ENCODE measurements at places on chromosomes 2 and 18.

DNA sequence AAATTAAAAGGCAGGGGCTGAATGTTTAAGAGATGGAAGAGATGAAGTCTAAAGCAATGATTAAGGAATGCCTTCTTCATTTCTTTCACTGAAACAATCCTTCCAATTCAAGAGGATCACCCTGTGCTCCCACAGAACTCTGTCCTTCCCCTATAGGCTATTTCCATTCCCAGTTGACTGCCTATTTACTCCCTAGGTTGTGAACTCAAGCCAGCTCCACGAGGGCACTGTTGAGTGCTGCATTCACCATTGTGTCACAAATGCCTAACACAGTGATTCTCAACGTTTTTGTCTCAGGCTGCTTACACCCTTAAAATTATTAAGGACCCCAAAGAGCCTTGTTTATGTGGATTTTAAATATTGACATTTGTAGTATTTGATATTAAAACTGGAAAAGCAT, 112.4 kb downstream of the AOX1 start:
- DNase-seq = no peak

- DNase-seq = no peak
These were observed 672.1 kb upstream of the FANCL start for GRCh38 chr2:58913082-58913726.

DNA sequence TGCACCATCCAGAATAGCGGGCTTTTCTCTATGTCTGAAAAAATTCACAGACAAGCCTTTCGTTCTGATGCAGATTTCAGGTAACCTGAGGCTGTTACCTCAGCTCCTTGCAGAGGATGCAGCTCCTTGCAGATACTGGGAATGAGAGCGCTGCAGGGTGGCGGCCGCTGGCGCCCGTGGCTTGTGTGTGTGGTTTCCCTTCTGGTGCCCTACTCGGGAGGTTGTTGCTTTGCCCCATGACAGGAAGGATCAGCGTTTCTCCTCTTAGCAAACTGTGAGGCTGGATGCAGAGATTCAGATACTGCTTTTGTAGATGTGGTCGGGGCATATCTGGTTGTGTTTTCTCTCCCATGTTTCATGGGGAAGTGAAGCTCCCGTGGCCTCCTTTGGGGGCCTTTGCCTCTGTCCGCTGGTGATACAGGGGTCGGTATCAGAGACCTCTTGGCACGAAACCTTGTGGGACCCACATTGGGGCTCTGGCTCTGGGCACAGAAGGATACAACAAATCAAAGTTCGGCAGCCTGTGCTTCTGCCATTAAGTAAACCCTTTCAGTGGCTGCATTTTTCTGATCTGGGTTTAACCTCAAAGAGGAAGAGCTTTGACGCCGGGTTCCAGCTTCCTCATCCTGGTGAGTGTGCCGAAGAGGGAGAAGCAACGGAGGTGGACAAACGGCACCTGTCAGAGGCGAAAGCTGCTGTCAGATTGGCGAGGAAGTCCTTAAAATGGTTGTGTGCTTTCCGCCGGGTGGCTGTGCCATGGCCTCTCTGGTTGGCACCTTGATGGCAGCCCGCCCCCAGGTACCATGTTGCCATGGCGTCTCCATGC, 127.8 kb downstream of the MBP start:
- DNase-seq = no peak

GRCh38 chr2:44708661-44709000, 232.9 kb upstream of the SIX3 start:
- DNase-seq = no peak

- DNase-seq = no peak
These were observed 69.7 kb upstream of the NCK2 start for GRCh38 chr2:105674859-105675541.

GRCh38 chr2:46306330-46306751, 9.1 kb downstream of the EPAS1 start:
- no peak for DNase-seq

DNA sequence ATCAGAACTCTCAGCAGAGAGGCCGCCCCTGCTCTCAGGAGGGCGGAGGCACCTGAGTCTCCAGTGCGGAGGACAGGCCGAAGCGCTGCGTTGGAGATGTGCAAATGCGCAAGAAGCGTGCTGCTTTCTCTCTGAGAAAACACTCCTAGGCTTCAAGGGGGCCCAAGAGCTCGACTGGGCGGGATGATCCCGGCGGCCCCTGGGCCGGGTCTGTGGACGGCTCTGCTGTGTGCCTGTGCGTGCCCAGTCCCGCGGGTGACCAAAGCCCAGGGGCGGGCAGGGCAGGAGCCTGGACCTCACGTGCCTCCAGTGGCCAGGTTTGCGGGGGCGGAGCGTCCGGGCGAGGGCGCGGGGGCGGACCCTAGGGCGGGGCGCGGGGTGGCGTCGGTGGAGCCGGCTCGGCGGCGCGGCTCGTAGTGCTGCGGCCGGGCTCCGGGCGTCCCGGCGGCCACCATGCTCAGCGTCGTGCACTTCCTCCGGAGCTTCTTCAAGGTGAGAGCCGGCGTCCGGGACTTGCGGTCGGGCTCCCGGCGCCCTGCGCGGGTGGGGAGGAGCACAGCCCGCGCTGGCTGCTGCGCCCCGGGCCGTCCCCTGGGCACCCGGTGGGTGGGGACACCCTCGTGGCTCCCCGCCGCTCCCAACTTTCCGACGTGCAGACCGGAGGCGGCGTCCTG, at the start of gene ARHGEF4:
ARHGEF4 (plus strand) TSS at position 414 of the 674 bp plus-strand sequence; CDS start at position 454, 40 bp downstream.
- peak; percentile 76 for DNase-seq

- DNase-seq = no peak
These were observed 167.0 kb upstream of the ZC3H15 start for GRCh38 chr2:186319105-186319504.

- DNase-seq = no peak
These were observed 179.0 kb downstream of the BARD1 start for GRCh38 chr2:214630402-214631045.

DNA sequence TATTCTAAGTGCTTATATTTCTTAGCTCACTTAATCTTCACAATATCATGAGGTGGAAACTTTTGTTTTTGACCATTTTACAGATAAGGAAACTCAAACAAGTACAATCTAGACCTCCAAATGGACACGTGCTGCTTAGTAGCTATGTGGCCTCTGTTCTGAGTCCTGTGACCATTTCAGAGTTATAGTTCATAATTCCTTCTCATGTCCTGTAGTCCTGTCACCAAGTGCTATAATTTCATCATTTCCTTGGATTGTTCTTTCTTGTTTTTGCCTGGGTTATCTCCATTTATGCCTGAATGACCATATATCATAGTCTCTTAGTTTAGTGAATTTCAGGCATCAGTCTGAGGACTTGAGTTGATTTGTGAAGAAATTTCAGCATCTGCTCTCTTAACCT, 91.7 kb downstream of the NUP35 start:
- no peak for DNase-seq

- DNase-seq = peak; percentile 81
These were observed 50.2 kb downstream of the TEX44 start for GRCh38 chr2:231642631-231643494.

GRCh38 chr2:233476063-233476410, 90.5 kb downstream of the USP40 start:
- no peak for DNase-seq

GRCh38 chr2:107685421-107685986, 141.2 kb upstream of the RGPD4 start:
- DNase-seq = no peak

GRCh38 chr2:74488643-74489481, 6.0 kb downstream of the TTC31 start:
- DNase-seq = no peak

DNA sequence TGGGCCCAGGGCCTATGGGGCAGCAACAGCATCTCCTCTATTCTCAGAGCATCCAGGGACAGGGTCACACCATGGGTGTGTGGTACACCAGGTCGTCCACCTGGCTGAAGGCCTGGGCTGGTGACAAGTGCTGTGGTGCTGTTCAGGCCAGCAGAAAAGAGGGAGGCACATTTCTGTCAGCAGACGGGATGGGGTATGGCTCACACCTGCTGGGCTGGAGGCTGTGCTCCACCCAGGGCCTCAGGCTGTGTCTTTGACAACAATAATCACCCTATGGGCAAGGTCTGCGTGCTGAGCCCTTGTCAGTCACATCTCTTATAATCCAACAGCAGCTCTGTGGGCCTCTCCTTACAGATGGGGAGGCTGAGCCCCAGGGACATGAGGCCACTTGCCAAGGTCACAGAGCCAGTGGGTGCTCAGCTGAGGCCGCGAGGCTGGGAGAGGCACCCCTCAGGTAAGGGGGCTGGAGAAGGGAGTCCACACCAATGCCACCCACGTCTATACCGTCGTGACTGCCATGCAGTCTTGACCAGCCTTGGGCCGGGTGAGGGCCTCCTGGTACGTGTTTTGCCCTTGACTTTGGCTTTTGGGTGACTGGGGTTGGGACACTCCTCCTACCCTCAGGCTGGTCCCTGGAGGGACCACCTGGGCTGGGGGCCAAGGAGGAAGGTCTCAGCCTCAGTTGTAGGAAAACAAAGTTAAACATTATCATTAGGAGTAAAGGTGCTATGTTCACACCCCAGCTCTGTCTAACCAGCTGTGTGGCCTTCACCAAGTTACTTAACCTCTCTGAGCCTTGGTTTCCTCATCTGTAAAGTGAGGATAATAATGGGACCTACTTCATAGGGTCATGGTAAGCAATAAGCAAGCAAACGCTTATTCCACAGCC, 5.6 kb upstream of the HS6ST1 start:
- DNase-seq = no peak

- peak; percentile 52 for DNase-seq
These were observed 7.8 kb upstream of the ARHGAP25 start for GRCh38 chr2:68726608-68727367.

DNA sequence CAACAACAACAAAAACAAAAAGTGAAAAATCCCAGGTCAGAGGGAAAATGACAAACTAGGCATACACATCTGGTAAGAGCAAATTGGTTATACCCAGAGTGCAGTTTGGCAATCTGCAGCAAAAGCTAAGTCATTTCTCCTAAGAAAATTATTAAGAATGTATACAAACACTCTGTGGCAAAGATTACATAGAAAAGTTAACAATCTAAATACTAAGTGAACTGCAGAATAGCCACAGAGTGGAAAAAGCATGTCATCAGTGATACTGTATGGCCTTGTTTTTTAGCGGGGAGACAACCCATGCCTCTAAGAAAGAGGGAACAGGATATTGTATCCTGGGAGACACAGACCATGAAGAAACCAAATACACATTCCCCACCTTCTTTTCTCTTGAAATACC, 136.0 kb upstream of the ITGB6 start:
- DNase-seq = no peak

GRCh38 chr2:80252294-80252986, 52.1 kb downstream of the LRRTM1 start:
- DNase-seq = no peak

DNA sequence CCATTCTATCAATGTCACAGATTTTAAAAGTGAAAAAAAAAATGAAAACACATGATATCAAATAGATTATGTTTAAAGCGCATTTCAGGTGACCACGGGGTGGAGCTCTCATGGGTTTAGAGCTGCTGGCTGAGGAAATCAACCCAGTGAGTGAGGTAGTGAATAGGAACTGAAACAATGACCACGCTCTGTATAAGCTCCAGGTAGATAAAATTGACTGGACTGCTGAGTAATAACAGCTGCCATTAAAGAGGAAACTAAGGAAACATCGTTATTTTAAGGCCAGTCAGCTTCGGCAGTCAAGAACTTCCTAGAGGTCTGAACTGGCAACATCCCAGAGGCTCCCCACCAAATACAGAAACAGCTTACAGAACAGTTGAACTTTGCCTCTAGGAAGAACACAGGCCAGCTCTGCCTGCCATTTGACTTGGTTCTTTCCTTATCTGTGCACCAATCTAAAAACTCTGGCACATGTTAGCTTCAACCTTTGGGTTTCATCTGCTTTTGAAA, 185.9 kb downstream of the PDE1A start:
- DNase-seq = peak; percentile 67

DNA sequence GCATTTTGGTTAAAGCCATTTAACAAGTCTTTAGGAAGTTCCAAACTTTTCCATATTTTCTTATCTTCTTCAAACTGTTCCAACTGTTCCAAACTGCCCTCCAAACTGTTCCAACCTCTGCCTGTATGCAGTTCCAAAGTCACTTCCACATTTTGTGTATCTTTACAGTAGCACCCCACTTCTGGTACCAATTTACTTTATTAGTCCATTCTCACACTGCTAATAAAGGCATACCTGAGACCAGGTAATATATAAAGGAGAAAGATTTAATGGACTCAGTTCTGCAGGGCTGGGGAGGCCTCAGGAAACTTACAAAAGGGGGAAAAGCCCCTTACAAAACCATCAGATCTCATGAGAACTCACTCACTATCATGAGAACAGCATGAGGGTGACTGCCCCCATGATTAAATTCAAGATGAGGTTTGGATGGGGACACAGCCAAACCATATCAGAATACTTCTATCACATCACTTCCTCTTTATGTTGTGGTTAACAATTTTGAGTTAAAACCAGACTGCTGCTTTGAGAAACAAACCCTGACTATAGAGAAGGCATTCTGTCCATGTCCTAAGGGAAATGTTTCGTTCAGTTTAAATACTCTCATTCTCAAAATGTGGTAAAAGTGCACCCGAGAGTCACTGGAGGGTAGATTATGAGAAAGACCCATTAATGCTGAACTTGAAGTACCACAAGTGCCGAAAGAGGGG, 11.0 kb downstream of the IL18R1 start:
- peak; percentile 37 for DNase-seq

DNA sequence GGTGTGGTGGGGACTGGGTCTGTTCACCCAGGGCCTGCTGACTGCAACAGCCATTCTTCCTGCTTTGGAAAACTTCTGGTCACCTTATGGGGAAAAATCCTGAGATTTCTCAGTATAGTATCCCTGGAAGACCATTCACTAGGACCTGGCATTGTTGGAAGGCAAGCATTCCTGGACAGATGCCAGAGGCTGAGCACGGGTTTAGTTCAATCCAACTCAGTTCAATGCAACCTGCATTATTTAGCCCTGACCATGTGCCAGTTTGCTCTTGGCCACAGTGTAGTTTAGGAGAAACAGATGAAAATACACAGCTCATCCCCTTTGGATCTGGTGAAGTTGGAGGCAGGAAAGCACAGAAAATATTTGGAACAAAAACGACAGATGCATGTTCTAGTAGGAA, 95.9 kb downstream of the LPIN1 start:
- DNase-seq = no peak

DNA sequence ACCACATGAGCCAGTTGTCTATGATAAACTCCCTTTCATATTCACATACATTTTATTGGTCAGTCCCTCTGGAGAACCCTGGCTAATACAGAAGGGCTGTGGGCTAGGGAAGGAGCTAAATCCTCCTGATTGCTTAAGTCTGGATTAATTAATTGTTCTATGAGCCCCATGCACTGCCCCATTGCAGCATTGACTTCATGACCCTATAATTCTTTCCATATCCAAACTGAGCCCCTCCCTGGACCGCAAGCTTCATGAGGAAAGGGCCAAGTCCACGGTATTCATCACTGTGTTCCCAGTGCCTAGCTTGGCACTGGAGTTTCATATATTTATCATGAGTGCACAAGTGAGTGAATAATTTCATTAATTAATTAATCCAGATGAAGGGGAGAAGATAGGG, 124.0 kb downstream of the MBD2 start:
- no peak for DNase-seq

DNA sequence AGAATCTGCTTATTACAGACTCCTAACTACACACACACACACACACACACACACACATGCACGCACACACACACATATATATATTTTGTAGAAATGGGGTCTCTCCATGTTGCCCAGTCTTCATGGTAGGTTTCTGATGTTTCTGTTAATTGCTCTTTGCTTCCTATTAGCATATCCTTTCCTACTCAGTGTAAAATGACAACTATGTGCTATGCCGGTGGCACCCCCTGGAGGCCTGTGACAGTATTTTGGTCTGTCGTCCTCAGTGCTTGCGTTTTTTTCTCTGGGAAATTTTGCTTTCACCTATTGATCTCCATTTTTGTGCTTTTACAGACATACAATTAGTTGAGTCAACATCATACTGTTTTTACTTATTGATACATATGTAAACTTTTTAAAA, 322.1 kb downstream of the LRRTM1 start:
- no peak for DNase-seq

Measured in GM13976 (cell line).